ENCODE measurements at places on chromosomes 1 and 21. TPM values are rescaled to one million over a fixed set of nuclear protein-coding genes. Genes with fewer than 3 reads are reported as not detected.

DNA sequence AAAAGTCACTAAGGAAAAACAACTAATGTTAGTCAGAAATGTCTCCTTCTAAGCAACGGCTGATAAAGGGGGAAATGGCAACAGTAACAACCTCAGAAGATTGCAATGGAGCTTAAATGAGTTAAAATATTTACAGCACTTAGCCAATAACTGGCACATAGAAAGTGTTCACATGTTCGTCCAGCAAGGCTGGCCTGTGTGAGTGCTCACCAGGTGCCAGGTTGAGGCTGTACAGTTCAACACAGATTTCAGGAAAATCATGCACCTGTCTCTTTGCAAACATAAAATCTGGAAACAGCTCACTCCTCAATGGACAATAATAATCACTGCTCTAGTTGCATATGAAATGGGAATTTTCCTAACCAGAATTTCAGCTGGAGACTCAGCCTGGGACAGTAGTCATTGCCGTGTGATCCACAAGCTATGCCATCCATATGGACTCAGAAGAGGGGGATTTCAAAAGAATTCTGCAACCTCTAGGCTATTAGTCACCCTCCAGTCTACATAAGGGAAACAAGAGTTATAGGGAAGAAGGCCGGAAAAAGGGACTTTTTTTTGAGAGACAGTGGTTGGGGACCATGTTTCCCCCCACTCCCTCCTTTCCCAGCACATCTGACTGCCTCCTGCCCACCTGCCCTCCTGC lies 68.6 kb downstream of the SYDE2 start:
- no peaks in the 10 kb centered on the region for H3K4me1 ChIP-seq
- no peak for DNase-seq

DNA sequence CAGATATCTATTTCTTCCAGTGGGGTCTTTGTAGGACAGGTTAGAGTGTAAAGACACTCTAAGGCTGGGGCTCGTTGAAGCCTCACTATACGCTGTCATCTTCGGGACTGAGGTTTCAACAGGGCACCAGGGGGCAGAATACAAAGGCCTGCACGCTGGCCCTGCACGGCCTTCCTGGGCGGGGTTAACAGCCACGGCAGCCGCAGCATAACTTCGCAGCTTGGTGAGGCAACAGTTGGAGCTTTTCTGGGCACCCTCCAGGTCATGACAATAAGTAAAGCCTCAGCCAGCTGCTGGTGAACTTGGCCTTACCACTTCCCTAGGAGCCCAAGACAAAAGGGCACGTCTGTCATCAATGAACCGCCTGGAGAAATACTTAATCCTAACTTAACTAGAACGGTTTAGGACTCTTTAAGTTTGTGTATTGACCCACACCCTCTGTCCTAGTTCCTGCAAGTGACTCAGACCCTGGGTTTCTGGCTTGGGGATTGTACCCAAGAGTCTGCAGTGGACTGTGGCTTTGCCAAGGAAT lies 2.3 kb upstream of the RUNX1 start:
- peak overlapping the region; percentile 4 for H3K4me3 ChIP-seq
- H3K27me3 ChIP-seq: no peaks in the 10 kb centered on the region
- no peaks in the 10 kb centered on the region for H3K36me3 ChIP-seq
- peak overlapping the region; percentile 82 for H3K27ac ChIP-seq

- no peak for DNase-seq
- H3K36me3 ChIP-seq: no peaks in the 10 kb centered on the region
- no peak overlapping the region for H3K27ac ChIP-seq
- peaks cover 74% of the 10 kb centered on the region for H3K4me1 ChIP-seq
- no peaks in the 10 kb centered on the region for H3K27me3 ChIP-seq
Measured at GRCh38 chr21:15752763-15753407, 23.1 kb downstream of the USP25 start.

- H3K4me3 ChIP-seq: no peak overlapping the region
- DNase-seq: no peak
- H3K4me1 ChIP-seq: no peaks in the 10 kb centered on the region
- no peaks in the 10 kb centered on the region for H3K36me3 ChIP-seq
- no peak overlapping the region for H3K27ac ChIP-seq
Measured at GRCh38 chr1:26516987-26517765, 12.4 kb upstream of the RPS6KA1 start.

GRCh38 chr1:164716992-164717703 lies 158.2 kb downstream of the PBX1 start:
- no peak overlapping the region for H3K4me3 ChIP-seq
- no peaks in the 10 kb centered on the region for H3K36me3 ChIP-seq
- H3K27me3 ChIP-seq: no peaks in the 10 kb centered on the region
- no peak overlapping the region for H3K27ac ChIP-seq
- no peaks in the 10 kb centered on the region for H3K4me1 ChIP-seq
- DNase-seq: no peak

- peaks cover 35% of the 10 kb centered on the region for H3K4me1 ChIP-seq
- peak overlapping the region; percentile 92 for H3K4me3 ChIP-seq
- peaks cover 16% of the 10 kb centered on the region for H3K36me3 ChIP-seq
Measured at GRCh38 chr1:38858833-38859560, 575 bp downstream of the RRAGC start.

DNA sequence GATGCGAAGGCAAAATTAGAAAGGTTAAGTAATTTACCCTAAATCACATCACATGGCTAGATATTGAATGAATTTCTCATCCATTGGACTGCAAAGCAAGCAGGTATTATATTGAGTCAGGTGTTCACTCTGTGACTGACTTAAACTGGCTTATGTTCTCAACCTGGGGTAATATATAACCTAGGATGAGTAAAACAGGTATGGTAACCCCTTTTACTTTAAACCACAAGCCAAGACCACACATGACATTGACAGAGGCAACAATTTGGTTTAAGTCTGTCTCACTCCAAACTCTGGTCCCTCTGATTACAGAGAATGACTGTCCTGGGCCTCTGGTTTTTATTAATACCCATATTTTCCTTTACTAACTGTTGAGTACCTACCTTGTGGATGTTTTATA lies 33.3 kb downstream of the MAEL start:
- no peaks in the 10 kb centered on the region for H3K36me3 ChIP-seq
- H3K27ac ChIP-seq: no peak overlapping the region
- no peak for DNase-seq
- no peaks in the 10 kb centered on the region for H3K27me3 ChIP-seq
- H3K4me3 ChIP-seq: no peak overlapping the region

SLC2A5 gene
- 0.23 TPM for total RNA-seq

PLPPR4 gene
- total RNA-seq: not detected

SLC26A9 gene
- not detected for total RNA-seq

NDC1 gene
- total RNA-seq: 10.9 TPM
